ENCODE measurements at places on chromosomes 2 and 18.

DNA sequence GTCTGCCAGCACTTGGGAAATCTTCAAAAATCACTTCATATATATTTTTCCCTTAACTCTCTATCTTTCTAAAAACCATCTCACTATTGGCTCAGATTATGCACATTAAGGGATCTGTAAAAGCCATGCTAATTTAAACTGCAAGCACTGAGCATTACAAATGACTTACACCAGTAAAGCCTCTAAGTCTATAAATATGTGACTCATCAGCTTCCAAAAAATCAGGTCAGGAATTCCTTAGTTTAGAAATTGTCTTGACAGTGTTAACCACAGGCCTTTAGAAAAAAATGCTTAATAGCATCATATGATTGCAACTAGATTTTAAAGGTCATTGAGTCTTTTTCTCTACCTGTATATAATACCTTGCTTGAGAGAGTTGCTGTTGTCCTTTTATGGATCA lies 1113.6 kb upstream of the PIK3C3 start:
- no peak overlapping the region for H3K4me3 ChIP-seq
- H3K36me3 ChIP-seq: no peaks in the 10 kb centered on the region
- no peaks in the 10 kb centered on the region for H3K4me1 ChIP-seq

DNA sequence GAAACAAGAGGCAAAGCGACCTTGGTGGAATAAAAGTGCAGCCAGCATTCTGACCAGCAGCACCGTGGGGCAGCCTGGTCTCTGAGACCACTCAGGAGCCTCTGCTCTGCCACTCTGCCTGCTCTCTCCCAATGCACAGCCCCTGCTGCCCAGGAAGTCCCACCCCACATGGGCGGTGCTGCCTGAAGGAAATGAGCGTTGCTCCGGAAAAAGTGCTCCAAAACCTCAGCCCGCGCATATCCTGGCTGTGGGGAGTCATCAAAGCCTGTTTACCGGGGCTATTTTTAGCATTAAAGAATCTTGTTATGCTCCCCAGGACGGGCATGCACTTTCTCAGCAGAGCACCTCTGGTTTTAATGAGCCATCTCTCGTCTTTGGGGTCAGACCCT lies 54.5 kb downstream of the EPAS1 start:
- peak; percentile 45 for DNase-seq
- no peaks in the 10 kb centered on the region for H3K27me3 ChIP-seq
- no peaks in the 10 kb centered on the region for H3K4me1 ChIP-seq
- peaks cover 18% of the 10 kb centered on the region for H3K36me3 ChIP-seq
- H3K27ac ChIP-seq: peak overlapping the region; percentile 68

DNA sequence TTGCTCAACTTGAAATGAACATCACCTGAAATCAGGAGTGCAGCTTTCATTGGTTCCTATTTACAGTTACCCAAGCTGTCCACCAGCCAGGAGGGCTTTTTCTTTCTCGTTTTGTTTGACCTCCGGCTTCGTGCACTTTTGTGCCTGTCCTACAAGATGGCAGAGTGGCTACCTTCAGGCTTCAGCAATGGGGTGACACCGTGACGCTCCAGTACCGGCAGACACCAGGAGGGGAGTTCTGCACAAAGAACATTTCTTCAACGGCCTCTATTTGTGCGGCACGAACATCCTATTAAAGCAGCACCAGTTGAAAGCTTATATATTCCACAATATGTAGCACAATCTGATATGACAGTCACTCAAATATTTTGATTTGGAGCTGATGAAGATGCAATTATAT lies 18.3 kb downstream of the RNASEH1 start:
- no peaks in the 10 kb centered on the region for H3K27me3 ChIP-seq
- no peak for DNase-seq
- no peak overlapping the region for H3K4me3 ChIP-seq
- no peak overlapping the region for H3K27ac ChIP-seq

DNA sequence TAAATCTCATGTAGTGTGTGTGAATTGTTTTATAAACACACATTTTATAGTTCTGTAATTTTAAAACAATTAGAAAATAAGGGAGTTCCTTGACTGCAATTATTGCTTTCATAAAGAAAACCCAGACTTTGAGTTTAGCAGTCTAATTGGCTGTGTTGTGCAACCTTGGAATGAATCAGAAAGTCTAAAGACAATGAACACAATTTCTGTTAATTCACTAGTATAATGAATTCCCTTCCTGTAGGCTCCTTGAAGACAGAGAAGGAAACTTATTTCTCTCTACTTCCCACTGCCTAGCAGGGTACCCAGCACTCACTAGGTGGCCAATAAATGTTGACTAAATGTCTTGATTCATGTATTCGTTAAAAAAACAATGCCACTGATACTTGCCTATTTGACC lies 79.9 kb downstream of the ANTXR1 start:
- H3K27ac ChIP-seq: no peak overlapping the region
- H3K4me1 ChIP-seq: no peaks in the 10 kb centered on the region
- no peak overlapping the region for H3K4me3 ChIP-seq
- DNase-seq: no peak
- no peaks in the 10 kb centered on the region for H3K27me3 ChIP-seq

DNA sequence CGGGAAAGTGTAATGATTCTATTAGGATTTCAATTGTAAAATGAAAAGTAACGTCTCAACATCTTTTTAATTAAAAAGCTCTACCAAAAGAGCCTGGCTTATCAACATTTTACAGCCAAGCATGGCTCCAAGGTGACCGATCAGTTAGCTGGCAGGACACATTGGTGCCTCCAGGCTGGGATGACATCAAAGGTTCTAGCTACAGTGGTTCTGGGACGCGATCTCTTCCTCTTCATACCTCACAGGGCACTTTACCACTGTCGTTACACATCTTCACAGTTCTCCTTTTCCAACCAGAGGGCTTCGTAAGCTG lies 693 bp downstream of the ORC2 start:
- DNase-seq: no peak
- peak overlapping the region; percentile 88 for H3K27ac ChIP-seq
- H3K4me3 ChIP-seq: peak overlapping the region; percentile 63
- H3K27me3 ChIP-seq: no peaks in the 10 kb centered on the region
- H3K4me1 ChIP-seq: no peaks in the 10 kb centered on the region
